Left kidney (tissue), 8 donors: ENCODE measurements at places on chromosomes 3 and 15.

- no peak for DNase-seq
These were observed 41.9 kb downstream of the PLCH1 start for GRCh38 chr3:155702745-155703591.

- DNase-seq, result no peak
These were observed 58.7 kb downstream of the FOXB1 start for GRCh38 chr15:60062826-60063225.

GRCh38 chr3:72520690-72521308 is 327.4 kb downstream of the SHQ1 start:
- DNase-seq, result no peak

GRCh38 chr3:45088543-45089358 is 57.4 kb downstream of the CDCP1 start:
- DNase-seq, result no peak

DNA sequence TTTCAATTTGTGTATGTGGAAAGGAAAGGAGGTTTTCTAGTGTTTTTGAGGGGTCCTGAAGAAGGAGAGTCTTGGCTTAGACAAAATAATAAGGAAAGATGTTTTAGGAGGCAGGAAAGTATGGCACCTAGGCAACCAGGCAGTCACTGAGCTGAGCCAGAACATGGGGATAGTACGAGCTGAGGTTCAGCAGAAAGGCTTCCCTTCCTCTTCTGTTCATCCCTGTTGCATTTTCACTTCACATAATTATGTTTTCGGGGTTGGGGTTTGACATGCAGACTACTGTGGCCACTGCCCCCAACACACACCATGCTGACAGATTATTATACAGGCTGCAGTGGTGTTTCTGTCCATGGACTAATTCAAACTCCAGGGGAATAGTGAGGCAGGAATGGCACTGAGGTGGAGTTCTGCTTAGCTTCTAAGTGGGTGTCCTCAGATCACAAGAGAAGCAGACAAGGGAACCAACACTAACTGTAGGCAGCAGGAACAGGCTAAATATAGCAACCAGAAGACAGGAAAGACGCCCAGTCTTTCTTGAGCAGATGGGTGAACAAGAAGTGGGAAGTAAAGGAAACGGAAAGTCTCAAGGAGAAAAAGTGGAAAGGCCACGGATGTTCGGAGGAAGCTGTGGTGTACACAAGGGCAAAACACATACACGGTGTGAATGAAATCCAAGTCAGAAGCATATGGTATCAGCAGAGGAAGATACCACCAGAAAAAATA is 305.8 kb downstream of the PLCL2 start:
- no peak for DNase-seq

GRCh38 chr15:57565311-57565710 is 26.4 kb upstream of the MYZAP start:
- no peak for DNase-seq

DNA sequence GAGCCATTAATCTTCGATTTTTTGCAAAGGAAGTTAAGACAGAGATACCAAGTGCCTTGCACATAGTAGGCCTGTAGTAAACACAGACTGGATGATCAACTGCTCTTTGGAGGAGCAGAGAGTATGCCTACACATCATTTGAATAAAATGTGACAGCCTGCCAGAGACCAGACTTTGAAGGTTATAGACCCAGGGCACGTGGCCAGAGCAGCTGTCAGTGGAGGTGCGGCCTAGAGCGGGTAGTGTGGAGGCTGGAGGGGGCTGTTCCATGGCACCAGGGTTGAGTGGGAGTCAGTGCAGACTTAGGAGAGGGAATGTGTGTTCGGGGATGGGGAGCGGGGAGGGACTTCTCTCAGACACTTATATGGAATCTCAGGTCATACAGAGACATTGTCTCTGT is 80.8 kb downstream of the SMAD3 start:
- DNase-seq, result no peak

DNA sequence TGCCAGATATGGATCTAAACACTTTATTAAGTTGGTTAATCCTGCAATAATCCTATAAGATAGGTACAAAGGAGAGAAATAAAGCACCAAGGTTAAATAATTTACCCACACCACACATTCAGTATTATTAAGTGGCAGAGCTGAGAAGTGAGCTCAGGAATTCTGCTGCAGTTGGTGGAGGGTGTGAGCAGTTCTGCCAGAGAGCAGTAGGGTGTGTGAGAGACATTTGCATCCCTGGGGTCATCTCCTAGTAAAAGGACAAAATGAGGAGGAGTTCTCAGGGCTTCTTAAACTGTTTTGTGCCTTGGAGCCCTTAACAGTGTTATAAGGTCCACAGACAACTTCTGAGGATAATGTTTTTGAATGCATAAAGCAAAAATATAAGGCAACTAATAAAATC is 484.5 kb downstream of the TAFA4 start:
- DNase-seq, result no peak

DNA sequence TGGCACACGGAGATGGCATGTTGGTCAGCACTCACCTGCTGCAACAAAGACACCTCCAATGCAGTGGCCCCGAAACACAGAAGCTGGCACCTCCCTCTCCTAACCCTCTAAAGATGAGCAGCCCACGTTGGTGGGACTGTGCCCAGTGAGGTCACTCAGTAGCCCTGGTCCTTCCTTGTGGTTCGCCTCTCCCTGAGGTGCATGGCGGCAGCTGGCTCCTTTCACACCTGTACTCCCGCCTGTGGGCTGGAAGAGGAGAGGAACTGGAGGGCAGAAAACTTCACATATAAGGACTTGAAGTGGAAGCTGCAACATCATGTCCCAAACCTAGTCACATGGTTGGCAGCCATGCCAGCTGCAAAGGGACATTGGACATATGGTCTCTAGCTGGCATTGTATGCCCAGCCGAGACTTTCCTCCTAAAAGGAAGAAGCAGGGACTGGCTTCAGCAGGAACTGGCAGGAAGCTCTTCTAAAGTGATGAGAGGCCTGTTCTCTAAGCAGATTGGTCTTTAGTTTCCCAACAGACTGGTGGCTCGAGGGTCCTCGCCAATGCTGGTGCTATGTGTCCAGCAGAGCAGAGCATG is 10.8 kb upstream of the C3orf22 start:
- DNase-seq, result no peak

DNA sequence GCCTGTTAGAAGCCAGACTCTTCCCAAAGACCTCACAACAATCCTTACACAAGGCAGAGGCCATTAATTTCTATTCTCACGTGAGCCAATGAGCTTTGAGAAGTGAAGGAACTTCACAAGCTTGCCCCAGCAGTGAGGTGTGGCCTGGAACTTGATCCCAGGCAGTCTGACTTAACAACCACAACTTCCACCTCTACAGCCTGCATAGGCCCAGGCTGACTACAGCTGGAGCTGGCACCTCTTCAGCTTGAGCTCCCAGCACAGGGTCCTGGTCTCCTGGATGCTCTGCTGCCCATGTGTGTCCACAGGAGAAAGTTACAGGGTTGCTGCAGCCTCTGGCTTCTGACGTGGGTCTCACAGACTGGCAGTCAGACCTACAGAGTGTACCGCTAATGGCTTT is 111.0 kb downstream of the ERC2 start:
- DNase-seq, result peak; percentile 21
